ENCODE measurements at places on chromosomes 2 and 18.

- DNase-seq: no peak
Measured at GRCh38 chr2:38268001-38268400, 109.1 kb downstream of the ATL2 start.

- no peak for DNase-seq
Measured at GRCh38 chr2:201661366-201661765, 18.1 kb upstream of the TMEM237 start.

GRCh38 chr2:240840435-240841060 lies 20.5 kb upstream of the KIF1A start:
- peak; percentile 31 for DNase-seq

- no peak for DNase-seq
Measured at GRCh38 chr2:69975853-69976462, 14.5 kb upstream of the ASPRV1 start.

GRCh38 chr2:188604579-188604978 lies 312.9 kb downstream of the GULP1 start:
- no peak for DNase-seq

DNA sequence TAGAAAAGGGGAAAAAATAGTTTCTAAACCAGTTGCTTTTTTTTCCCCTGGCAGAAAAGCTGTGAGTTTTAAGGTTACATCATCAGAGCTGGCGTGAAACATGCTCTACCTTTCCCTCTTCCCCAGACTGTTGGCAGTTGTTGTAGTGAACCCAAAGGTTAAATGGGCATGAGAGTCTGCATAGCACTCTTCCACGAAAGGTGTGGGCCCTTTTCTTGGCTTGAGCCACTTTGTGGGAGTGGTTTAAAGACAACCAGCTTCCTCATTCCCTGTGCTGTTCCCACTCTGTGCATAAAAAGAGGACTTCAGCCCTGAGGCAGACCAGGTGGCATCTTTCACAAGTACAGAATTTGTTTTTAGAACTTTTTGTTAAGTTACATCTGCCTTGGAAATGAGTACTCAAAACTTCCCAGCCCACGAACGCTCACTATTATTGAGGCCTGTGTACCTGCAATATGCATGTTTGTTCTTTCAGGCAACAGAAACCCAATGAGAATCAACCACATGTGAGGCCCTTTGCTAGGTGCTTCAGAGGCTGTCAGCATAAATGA lies 243.8 kb downstream of the BABAM2 start:
- no peak for DNase-seq
